Activated naive CD8-positive, alpha-beta T cell treated with anti-CD3 and anti-CD28 coated beads, Interleukin-2, amount 50 U/mL, for 16 hours (primary cell): ENCODE measurements at places on chromosomes 3 and 15.

GRCh38 chr3:144457758-144458157 is 486.1 kb downstream of the DIPK2A start:
- DNase-seq = no peak

- no peak for DNase-seq
Observed at GRCh38 chr15:66006986-66007385, 137.7 kb downstream of the RAB11A start.

- no peak for DNase-seq
Observed at GRCh38 chr3:18527691-18528090, 102.6 kb upstream of the SATB1 start.

DNA sequence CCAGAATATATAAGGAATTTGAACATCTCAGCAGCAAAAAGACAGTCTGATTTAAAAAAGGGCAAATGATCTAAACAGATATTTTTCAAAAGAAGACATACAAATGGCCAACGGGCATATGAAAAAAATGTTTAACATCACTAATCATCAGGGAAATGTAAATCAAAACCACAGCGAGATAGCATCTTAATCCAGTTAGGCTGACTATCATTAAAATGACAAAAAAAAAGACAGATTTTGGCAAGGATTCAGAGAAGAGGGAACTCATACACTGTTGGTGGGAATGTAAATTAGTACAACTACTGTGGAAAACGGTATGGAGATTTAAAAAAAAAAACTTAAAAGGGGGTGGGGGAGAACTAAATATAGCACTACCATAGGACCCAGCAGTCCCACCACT is 47.9 kb downstream of the RNF13 start:
- no peak for DNase-seq

DNA sequence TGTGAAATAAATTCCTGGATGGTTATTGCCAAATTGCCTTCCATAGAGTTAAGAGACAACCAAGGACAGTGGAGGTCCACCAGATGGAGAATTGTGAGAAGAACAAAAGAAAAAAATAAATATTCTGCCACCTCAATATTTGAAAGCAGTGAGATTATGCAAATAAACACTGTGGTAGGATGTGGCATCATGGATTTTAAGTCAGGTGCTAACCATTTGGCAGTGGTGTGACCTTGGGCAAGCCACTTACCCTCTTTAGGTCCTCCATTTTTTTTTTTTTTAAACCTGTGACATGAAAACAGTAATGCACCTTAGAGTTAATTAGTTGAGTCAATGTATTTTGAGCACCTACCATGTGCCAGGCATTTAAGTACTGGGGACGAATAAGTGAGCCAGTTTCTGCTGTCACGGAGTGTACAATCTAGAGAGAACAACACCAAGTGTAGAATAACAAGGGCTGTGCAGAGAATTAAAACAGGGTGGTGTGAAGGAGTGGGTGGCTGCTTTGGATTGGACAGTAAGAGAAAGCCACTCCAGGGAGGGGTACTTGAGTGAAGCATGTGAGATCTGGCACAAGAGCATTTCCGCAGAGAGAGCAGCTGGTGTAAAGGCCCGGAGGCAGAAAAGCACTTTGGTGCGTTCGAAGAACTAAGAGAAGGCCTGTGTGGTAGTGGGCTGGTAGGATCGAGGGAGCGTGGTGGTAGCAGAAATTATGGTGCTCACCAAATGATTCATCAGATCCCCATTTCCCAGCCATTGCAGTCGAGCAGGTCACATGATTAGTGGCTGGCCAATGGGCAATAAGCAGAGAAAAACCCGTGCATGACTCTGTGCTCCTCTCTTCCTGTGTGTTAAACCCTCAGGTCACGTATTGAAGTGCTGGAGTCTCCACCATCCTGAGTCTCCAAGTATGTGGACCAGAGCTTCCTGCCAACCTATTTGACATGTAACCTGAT is 39.2 kb downstream of the CCK start:
- no peak for DNase-seq

DNA sequence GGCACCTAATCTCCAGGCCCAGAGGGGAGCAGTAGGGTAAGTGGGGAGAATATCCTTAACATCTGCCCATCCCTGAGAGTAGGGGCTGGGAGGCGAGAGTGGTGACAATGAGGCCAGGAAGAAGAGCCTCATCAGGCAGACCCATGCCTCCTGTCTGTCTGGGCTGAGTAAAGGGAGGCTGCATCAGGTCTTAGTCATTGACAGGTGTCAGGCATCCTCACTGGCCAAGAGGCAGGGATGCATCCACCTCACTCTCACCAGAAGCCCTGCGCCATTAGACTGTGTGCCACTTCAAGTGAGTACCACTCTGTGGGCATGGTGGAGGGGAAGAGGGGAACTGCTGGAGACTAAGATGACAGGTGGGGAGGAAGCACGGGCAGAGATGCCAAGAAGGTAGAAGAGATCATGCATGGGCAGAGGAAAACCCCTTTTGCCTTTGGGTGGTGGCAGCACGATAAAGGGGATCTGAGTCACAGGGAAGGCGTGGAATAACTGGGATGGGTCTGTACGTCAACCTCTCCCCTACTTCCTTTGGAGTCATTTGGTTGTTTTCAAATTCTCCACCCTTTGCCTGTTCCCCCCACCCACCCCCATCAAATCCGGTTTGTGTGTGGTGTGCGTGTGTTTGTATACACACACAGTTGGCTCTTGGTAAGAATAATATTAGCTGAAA is 14.1 kb downstream of the ANAPC13 start:
- DNase-seq = no peak

DNA sequence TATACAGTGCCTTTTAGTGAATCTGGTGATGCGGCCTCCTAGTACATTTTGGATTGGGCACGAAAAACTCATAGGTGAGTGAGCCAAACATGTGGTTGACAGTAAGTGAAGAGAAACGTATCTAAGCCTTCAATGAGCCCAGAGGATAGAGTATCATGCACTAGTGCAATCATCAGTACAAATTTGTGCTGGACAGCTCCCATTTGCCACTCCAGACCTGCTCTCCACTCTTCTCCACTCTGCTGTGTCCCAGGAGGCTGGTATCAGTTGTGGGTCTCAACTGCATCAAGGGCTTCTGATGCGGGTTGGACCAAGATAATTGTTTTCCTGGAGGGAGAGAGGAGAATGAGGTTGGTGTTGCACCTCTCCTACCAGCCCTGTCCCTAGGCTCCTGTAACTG is 9.1 kb upstream of the RASGRF1 start:
- DNase-seq = no peak

- DNase-seq = no peak
Observed at GRCh38 chr3:168336276-168336675, 240.6 kb upstream of the GOLIM4 start.

DNA sequence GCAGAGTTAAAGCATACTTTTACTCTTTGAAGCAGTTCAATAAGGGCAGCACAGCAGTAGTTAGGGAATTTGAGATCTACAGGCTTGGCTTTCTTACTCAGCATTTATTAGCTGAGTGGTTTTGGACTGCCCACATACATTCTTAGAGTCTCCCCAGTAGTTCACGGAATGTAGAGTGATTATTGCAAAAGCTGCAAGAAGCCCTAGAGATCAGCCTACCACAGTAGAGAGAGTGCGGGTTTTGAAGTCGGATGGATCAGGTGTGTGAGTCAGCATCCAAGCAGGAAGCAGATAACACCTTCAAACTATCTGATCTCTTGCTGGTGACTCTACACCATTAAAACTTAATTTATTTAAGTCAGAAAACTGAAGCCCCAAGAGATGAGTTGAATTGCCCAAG is 171.9 kb downstream of the SYNPR start:
- no peak for DNase-seq

- no peak for DNase-seq
Observed at GRCh38 chr3:11661052-11661656, 17.4 kb upstream of the VGLL4 start.

- no peak for DNase-seq
Observed at GRCh38 chr3:152756807-152757206, 78.1 kb upstream of the P2RY1 start.

- no peak for DNase-seq
Observed at GRCh38 chr15:76418352-76419140, 82.0 kb downstream of the ISL2 start.

- DNase-seq = no peak
Observed at GRCh38 chr3:112672716-112673541, 32.0 kb upstream of the CCDC80 start.

DNA sequence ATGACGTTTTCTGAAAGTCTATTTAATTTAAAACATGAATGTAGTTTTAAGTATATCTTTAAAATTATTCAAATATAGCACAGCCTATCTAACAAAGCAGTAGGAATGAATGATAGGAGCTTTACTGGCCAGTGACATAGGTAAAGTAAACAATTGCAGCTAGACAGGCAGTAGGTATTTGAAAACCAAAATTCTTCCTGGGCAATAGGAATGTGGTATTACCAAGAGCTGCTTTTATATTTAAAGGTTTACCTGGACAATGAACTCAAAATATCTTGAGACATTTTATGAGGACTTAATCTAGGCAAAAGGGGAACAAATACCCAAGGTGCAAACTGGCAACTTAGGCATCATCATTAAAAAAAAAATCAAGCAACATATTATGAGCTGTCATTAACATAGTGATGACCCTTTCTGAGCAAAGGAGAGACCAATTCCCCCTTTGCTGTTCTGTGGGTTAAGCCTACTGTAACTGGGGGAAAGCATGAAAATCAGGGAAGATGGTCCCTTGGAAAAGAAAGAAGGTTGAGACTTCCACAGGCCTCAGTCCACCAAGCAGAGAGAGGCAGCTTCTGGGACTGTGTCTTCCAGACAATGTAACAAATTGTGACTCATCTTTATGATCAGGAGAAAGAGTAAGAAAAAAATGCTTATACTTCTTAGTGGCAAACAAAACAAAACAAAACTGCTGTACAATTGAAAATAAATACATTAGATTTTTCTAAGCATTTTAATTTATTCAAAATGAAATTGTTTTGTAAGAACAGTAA is 12.9 kb downstream of the ISL2 start:
- no peak for DNase-seq

- DNase-seq = no peak
Observed at GRCh38 chr3:169869484-169870220, at the start of gene LRRC31. TSS of gene LRRC31 (minus strand) at chr3:169869935. CDS start at chr3:169869807, 128 bp downstream.

DNA sequence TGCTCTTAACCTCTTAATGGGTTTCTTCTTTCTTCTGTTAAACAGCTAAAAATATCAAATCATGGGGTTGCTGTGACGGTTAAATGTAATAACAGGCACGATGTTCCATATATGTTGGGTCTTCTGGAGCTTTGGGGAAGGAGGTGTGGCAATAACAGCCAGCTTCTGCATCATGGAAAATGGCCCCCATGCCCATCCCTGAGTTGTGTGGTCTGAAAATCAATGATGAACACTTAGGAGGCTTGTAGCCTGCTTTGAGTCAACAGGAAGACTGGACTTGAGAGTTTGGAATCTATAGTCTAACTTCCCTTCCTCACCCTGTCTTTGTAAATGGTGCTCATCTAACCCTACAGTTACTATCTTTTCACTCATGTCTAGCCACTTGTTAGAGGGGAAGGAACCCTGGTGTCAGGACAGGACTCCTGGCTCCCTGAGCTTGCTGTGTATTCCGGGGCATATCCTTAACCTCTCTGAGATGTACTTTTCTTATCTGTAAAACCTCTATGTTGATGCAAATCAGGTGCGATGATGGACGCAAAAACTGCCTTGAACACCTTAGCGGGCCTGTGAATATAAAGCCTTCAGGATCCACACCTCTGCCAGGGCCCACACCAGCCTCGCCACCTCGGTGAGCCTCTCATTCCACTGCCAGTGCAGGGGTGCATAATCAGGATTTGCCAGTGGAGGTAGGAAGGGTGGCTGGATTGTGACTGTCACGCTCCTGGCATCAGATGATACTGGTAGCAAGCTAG is 27.5 kb downstream of the SMAD3 start:
- DNase-seq = no peak

DNA sequence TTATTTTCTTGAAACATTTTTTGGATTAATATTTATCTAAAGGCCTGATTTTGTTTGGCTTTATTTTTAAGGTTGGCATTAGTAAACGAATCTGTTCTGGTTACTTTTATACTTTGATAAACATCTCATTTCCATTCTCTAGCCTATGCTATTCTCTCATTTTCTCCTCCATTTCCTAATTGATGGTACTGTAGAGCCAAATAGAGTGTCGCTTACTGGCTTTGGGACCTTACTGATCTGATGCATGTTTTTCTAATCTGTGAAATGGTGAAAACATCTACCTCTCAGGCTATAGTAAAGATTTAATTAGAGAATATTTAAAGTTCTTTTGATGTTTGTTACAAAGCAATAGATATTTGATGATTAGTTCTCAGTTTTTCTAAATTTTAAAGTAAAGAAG is 1.6 kb downstream of the LNP1 start:
- no peak for DNase-seq

DNA sequence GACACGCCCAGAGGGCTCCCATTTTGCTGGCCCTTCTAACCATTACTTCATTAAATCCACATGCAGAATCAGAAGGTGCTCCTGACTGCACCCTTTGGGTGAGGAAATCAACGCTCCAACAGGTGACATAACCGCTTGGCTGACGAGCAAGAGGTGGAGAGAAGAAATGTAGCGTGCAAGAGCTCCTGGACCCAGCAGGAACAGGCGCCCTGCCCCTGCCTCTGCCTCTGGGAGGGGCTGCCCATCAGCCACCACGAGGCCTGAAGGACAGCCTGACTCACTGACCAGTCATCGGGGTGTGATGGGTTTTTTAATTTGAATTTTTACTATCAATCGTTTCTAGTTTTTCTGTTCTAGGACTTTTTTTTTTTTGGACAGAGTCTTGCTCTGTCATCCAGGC is 218.2 kb downstream of the ADAMTS17 start:
- no peak for DNase-seq

DNA sequence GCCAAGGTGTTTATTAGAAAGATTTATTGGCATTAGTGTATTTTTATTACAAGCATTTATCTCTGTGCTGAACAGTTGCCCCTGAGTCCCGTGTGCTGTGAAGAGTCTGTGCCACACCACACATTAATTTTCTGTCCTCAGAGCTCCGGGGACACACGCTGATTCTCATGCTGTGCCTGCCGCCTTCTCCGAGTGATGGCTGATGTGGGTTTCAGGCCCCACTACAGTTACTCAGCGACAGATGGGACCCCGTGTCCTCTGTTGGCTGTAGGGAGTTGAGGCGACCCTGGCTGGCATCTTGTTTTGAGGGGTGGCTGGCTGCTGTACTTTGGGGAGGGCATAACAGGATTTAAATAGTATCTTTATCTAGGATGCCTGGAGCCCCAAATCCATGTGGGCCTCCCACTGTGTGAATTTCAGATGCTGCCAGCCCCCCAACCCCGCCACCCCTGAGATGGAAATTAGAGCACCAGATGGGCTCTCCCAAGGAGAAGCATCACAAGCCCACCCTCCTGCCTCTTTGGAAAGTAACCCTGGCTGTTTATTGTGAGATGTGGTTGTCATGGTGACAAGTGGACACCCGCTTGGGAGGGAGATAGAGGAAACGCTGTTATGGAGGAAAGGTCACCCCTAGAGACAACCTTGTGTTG is 185.6 kb downstream of the APBA2 start:
- DNase-seq = no peak

DNA sequence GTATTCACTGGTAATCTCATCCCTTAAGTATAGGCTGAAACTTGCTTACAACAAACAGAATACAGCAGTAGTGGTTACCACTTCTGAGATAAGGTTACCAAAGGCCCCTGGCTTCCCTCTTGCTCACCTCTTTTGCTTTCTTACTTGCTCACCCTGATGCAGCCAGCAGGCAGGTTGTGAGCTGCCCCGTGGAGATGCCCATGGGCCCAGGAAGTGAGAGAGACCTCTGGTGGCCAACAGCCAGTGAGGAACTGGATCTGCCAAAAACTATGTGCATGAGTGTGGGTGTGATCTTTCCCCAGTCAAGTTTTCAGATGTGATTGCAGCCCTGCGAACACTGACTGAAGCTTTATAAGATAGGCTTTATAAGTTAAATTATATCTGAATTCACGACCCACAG is 48.7 kb downstream of the NMNAT3 start:
- DNase-seq = no peak

GRCh38 chr15:45588219-45588875 is 1.2 kb downstream of the BLOC1S6 start:
- no peak for DNase-seq

GRCh38 chr15:63453186-63453905 is 51.0 kb upstream of the USP3 start:
- DNase-seq = no peak
